ENCODE measurements at places on chromosomes 4 and X.
A peak's percentile ranks its signal among the peaks of the same experiment; 100 is the strongest.

GRCh38 chr4:72505314-72505744, 63.7 kb downstream of the ADAMTS3 start:
- DNase-seq: peak; percentile 61

GRCh38 chr4:90994851-90995574, 867.8 kb downstream of the CCSER1 start:
- no peak for DNase-seq

DNA sequence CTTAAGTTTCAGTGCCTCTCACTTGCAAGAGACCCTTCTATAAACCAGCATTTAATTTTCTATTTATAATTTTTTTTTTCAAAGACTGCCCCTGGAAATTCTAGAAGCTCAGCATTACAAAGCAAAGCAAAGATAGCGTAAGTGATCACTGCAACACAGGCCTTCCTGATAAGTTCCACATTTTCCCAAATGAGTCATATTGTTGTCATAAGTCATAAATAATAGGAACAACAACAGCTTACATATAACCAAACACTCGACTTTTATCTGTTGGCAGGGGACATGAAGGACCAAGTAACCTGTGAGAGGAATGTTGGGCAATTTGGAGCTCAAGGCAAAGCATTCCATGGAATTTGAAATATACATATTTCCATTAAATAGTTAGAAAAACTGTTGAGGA, 815.5 kb downstream of the DMD start:
- no peak for DNase-seq

GRCh38 chrX:68915778-68916177, 87.0 kb downstream of the EFNB1 start:
- no peak for DNase-seq

DNA sequence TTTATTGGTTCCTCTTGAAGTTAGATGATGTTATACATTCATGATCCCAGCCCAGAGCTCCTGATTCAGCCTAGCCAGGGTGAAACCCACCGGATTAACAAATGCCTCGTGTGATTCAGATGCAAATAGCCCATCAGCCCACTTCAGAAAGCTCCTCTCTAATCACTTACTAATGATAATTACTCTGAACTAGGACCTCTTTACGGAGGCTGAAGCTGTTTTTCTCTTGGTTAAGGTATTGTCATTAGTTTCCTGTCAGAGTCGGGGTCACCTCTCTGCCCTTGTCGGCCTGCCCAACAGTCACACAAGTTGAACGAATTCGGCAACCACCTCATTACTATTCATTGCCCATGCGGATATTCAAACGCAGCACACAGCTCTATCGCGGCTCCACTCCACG, 36.6 kb downstream of the ZFP42 start:
- DNase-seq: no peak

DNA sequence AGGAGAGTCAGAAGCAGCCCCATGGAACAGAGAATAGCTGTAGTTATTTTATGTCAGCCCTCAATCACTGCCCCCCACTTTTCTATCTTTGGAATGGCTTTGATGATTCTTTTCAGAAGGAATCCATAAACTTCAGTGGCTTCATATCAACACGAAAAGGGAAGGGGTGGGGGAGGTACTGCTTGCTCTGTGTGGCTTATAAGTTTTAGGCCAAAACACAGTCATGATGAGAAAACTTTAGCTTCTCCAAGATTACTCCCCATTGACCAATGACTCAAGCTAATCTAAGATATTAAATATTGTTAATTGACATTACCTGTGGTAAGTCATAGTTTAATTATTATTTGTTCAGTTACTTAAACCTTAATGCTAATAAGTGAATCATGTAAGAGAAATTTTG, 669.6 kb upstream of the FAM241A start:
- no peak for DNase-seq

DNA sequence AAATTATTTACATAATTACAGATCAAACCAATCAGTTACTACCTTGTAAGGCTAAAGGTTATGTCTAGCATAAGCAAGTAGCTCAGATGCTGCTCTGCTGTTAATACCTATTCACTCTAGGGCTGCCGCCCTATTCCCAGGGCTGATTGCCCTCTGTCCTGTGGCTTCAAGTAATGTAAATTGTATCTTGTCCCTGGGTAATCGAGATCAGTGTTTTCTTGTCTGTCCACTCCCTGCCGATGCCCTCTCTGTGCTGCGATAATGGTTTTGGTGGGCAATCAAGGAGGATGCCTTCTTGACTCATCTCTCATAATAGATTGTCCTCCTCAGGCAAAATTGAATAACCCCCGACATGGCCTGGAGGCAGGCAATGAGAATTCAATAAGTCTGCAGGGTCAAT, 641.0 kb upstream of the PITX2 start:
- DNase-seq: no peak

DNA sequence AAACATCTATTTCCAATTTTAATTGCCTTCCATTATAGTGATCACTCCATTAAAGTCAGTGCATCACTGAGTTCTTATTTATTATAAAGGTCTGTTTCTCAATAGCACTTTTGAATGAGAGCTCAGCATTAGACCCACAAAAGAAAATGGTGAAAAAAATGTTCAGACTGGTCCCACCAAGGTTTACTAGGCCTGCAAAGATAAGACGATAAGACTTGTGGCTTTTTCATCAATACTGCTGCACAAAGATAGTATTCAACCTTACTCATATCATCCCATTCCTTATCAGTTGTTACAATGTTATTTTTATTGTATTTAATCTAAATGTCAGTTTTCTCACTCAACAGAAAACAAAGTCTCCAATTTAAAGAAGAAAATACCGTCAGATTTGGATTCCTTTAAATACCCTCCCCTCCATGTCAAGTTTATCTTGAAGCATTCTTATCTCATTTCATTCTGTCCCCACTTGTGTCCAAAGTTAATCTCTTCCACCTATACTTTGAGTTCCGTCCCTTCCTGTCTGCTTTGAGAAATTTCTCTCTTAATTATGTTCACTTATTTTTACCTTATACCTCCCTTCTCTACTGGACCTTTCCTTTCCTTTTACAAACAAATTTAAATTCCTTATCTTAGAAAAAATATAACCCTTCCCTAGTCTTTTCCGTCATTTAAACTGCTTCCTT, 140.0 kb downstream of the GASK1B start:
- DNase-seq: no peak

GRCh38 chr4:14348506-14348905, 653.8 kb upstream of the CPEB2 start:
- DNase-seq: no peak

DNA sequence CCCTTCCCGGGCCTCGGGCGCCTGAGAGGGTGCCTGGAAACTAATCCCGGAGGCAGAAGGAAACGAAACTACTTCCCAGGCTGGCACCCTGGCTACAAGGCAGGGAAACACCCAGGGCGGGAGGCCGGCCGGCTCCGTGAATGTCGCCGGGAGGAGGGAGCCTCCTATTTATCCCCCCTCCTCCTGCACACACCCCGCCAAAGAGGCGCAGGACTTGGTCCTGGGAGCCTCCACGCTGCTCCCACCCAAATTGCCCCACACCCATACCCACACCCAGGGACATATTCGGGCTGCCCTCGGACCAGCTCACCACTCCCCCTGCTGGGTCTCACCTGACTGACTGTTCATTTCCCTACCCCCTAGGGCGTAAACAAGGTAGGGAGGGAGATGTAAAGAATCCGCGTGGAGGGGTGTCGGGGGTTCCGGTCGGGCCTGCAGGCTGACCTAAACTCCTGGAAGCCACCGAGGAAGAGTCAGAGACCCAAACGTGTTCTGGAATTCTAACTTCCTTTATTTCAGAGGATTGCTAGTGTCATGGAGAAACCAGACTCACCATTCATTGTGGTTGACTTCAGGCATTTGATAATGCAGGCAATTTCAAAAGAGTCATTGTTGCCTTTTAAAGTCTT, at the start of gene BTC:
Gene BTC (minus strand): TSS at position 142 of the 629 bp plus-strand sequence. CDS start 198 bp downstream, outside the sequence.
- DNase-seq: peak; percentile 18

DNA sequence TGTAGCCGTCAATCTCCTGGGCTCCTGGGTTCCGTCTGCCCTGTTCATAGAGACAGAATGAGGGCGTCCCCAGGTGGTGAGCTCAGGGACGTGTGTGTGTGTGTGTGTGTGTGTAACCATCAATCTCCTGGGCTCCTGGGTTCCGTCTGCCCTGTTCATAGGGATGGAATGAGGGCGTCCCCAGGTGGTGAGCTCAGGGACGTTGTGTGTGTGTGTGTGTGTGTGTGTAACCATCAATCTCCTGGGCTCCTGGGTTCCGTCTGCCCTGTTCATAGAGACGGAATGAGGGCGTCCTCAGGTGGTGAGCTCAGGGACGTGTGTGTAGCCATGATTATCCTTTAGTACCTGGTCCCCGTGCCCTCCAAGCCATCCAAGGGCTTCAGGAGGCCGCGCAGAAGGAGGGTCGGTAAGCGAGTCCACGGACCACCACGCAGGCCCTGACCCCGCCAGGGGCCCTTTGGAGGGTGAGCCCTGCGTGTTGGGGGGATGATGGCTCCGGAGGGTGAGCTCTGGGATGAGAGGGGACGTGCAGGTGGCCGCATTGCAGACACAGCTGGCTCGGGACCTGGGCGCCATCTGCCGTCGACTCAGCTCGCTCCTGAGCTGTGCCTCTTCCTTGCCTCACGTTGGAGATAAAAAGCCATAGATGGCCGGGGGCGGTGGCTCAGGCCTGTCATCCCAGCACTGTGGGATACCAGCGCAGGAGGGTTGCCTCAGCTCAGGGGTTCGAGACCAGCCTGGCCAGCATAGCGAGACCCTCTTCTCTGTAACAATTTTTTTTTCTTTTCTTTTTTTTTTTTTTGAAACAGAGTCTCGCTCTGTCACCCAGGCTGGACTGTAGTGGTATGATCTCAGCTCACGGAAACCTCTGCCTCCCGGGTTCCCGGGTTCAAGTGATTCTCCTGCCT, 5.4 kb upstream of the GTPBP6 start:
- no peak for DNase-seq

GRCh38 chr4:73729534-73730165, 10.7 kb upstream of the CXCL8 start:
- DNase-seq: peak; percentile 78

DNA sequence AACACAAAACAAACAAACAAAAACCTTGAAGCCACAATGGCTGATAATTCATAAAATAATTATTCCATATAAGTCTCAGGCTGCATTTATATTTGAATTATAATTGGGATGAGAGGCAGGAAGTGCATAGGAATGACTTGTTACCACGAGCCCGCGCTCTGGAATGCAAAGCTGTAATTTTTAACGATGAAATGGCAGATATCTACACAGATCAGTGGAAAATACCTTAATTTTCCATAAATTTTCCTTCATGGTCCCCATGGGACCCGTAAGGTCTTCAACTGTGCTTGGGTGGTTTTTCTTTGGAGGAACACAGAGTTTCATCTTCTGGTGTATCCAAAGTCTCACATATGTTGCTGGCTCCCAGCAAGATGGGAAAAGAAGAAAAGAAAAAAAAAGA, 226.8 kb downstream of the SHOX start:
- DNase-seq: peak; percentile 42

GRCh38 chr4:623914-624566, 1.3 kb upstream of the PDE6B start:
- no peak for DNase-seq

- peak; percentile 70 for DNase-seq
These were observed 185.0 kb upstream of the FAM241A start for GRCh38 chr4:111960241-111960667.

- DNase-seq: no peak
These were observed 20.8 kb downstream of the GUCY1A1 start for GRCh38 chr4:155687380-155687982.

DNA sequence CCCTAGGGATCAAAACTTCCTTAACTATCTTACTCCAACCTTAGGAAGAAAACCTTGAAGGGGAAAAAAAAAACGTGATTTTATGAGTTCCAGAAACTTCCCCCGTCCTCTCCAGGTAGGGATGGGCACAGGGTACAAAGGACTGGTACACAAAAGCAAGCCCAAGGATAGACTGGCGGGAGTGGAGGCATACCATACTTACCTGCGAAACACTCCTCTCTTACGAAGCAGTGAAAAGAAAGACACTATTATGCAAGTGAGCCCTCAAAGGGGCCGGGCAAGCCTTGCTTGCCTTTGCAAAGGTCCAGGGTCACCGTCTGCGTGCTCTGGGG, 651 bp downstream of the TSPAN6 start:
- no peak for DNase-seq

GRCh38 chrX:79408623-79409322, 41.6 kb upstream of the ITM2A start:
- DNase-seq: no peak

GRCh38 chrX:25599061-25599460, 539.1 kb upstream of the MAGEB18 start:
- no peak for DNase-seq

DNA sequence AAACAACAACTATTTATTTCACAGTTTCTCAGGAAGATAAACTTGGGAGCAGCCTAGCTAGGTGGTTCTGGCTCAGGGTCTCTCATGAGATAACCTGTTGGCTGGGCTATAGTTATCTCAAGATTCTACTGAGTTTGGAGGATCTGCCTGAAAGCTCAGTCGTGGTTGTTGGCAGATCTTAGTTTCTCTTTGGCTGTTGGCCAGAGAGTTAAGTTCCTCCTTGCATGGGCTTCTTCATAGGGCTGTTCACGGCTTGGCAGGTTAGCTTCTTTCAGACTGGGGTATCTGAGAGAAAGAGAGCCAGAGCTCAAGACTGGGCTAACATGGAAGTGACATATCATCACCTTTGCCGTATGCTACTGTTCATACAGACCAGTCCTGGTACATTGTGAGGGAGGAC, 28.7 kb downstream of the SEC24B start:
- no peak for DNase-seq

GRCh38 chrX:87634361-87634760, 116.8 kb downstream of the KLHL4 start:
- no peak for DNase-seq

- peak; percentile 68 for DNase-seq
These were observed 9.2 kb upstream of the FAM53A start for GRCh38 chr4:1693131-1693896.

GRCh38 chrX:1249101-1249887, 19.3 kb upstream of the CSF2RA start:
- DNase-seq: peak; percentile 75
